ENCODE measurements at places on chromosomes 5 and 9. TPM values are rescaled to one million over a fixed set of nuclear protein-coding genes. Genes with fewer than 3 reads are reported as not detected.
A peak's percentile ranks its signal among the peaks of the same experiment; 100 is the strongest.

DNA sequence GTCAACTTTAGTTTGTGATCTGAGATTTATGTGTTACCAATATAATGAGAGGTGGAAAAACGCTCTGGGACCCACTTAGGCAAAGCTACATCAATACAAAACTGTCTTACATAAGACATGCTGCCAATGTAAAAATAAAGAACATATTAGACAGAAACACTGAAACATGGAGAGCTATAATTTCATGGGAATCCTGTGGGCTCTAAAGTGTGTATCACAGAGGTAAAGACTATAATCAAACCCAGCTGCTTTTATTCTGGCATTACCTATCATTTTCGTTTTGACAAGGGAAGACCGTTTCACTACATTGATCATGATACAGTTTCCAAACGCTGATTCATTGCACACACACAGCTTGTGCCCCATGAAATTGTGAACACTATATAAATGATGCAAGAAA lies 400.5 kb upstream of the TUSC1 start:
- no peak for DNase-seq

GRCh38 chr5:176573564-176574296 lies 24.6 kb downstream of the CDHR2 start:
- DNase-seq: peak; percentile 5

DNA sequence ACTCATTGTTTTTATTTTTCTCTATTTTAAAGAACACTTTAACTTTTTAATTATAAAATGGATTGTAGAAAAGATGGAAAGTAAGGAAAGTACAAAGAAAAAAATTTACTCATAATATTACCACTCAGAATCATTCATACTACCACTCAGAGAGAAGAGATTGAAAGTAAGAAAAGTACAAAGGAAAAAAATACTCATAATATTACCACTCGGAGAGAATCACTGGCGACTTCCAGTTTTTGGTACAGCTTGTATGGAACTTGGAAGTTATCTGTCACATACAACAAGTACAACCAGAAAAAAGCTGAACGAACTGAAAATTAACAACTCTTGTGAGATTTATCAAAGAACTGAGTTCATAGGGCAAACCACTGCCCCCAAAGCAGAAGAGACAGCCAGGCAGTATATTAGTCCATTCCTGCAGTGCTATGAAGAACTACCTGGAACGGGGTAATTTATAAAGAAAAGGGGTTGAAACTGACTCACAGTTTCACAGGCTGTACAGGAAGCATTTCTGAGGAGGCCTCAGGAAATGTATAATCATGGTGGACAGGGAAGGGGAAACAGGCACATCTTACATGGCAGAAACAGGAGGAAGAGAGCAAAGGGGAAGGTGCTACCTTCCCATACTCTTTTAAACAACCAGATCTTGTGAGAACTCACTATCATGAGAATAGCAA lies 183.9 kb downstream of the SMARCA2 start:
- no peak for DNase-seq

SLC34A3 gene
- total RNA-seq: not detected

CDC23 gene
- 30.5 TPM for total RNA-seq

CDX1 gene
- total RNA-seq: not detected

SLC9A3 gene
- 0.83 TPM for total RNA-seq

SHOC1 gene
- total RNA-seq: not detected

PCDHGB6 gene
- total RNA-seq: 1.1 TPM

All from HFFc6 (cell line).